ENCODE measurements at places on chromosomes 1 and 21. TPM values are rescaled to one million over a fixed set of nuclear protein-coding genes. Genes with fewer than 3 reads are reported as not detected.

DNA sequence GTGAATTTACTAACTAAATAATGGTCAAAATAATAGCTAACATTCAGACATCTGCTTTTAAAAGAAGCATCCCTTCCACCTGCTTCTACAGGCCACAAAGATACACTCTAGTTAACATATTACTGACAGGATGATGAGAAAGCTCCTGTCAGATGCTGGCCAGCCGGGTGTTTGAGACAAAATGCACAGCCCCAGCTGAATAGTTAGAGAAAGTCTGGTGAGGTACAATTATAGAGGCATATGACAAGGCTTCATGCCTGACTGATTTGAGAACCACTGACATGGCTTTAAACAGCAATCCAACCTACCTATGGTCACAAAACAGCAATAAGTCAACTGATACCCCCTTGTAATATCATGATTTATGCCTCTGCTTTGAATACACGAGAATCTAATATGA, 137.0 kb downstream of the DENND1B start:
- DNase-seq = no peak

- no peak for DNase-seq
These were observed 35.4 kb upstream of the EIF4G3 start for GRCh38 chr1:21212126-21212525.

Gene RGSL1
- total RNA-seq = not detected

Gene OVAAL
- not detected for total RNA-seq

Gene SDC3
- 29.3 TPM for total RNA-seq

GRCh38 chr1:19462781-19463503, 22.4 kb downstream of the CAPZB start:
- DNase-seq = no peak

Gene CAMK2N1
- 6.5 TPM for total RNA-seq

Data from omental fat pad (tissue), 4 donors.